ENCODE measurements at places on chromosomes 11 and 22.

DNA sequence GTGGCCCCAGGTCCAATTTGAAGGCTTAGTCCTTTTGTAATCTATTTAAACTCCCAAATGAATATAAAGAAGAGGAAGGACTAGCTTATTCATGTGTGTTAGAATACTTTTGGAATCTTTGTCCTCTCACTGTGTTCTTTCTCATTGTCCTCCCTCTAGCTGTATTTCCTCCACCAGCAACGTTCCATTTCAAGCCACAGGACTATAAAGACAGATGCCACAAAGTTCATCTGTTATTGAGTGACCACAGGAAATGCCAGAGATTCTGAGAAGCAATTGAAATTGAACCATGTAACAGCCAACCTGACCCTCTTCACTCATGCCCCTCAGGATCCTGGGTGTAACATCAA lies 336.6 kb upstream of the API5 start:
- no peak for DNase-seq

GRCh38 chr11:45662665-45663485 lies 2.5 kb downstream of the CHST1 start:
- peak; percentile 26 for DNase-seq

- DNase-seq = peak; percentile 59
These were observed 12.3 kb downstream of the SMPD1 start for GRCh38 chr11:6402561-6402981.

DNA sequence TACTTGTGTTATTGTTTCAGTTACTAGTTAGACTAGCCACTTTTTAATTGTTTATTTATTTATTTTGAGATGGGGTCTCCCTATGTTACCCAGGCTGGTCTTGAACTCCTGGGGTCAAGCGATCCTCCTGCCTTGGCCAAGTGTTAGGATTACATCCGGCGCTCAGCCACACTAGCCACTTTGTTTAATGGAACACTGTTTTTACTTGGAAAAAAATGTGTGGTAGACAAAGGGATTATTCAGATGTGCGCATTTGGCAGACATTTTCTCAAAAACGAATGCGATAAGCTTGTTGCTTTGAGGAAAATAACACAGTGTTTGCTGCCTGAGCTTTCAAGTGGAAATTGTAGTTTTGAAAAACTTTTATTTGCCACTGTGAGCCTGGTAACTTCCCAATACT lies 51.0 kb downstream of the CTNND1 start:
- DNase-seq = no peak

DNA sequence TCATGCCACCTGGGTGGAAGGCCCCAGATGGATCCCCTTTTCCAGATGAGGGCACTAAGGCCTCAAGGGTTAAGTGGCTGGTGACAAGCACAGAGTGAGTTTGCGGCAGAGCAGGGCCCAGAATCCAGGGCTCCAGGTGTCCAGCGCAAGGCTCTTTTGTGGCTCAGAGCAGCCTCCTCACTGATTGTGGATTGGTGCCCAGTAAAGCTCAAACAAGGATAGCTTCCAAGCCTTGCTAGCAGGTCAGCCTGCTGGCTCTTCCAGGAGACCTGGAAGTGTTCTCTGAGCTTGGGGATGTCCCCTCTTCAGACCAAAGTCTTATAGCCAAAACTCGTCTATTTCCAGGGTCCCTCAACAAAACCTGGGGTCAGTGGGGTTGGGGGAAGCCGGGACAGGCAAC lies 167.6 kb upstream of the SYT13 start:
- DNase-seq = no peak

DNA sequence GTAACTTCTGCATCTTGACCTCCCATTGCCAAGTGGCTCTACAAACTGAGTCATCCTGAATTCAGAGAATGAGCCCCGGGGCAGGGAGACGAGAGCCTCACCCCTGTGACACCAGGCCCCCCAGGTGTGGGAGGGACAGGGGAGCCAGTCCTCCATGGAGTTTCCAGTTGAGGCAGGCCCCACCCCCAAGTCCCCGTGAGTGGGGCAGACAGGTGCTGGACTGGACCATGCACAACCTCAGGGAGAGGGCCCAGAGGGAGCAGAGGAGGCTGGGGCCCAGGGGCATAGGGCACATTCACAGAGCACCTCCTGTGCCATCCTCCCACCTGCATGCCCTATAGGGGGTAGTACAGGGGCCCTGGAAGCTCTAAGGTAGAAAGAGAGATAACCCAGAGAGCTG lies 180.8 kb downstream of the BRD1 start:
- no peak for DNase-seq

DNA sequence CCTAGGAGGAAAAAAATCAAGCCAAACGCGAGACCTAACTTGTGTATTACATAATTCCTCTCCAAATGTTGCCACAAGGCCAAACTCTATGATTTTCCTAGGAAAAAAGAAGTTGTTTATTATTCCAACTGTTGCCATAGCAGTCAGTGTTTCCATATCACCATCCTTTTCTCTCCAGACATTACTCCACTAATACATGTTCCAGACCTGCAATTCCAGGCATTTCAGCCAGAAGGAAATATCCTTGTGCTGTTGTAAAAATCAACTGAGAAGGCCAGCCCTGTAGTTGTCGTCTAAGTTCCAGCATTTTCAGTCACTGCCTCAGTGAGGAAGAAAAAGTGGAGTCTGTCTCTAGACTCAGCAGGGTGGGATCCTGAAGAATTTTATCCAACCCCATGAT lies 33.1 kb upstream of the PAMR1 start:
- DNase-seq = no peak

DNA sequence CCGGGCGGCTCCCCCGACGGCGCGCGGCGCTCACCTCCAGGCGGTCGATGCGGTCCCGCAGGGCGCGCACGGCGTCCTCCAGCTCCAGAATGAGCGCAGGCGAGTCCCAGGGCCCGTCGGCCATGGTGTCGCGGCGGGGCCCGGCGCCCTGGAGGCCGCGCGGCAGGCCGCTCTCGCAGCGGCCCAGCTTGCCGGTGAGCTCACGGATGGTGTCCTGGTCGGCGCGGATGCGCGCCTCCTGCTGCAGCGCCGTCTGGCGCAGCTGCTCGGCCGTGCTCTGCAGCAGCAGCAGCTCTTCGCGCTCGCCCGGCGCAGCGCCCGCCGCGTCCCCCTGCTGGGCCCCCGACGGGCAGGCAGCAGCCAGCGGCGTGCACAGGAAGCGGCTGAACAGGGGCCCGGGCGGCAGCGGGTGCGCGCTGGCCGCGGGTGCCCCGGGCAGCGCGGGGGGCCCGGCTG lies 599 bp downstream of the NPTXR start:
- peak; percentile 69 for DNase-seq

DNA sequence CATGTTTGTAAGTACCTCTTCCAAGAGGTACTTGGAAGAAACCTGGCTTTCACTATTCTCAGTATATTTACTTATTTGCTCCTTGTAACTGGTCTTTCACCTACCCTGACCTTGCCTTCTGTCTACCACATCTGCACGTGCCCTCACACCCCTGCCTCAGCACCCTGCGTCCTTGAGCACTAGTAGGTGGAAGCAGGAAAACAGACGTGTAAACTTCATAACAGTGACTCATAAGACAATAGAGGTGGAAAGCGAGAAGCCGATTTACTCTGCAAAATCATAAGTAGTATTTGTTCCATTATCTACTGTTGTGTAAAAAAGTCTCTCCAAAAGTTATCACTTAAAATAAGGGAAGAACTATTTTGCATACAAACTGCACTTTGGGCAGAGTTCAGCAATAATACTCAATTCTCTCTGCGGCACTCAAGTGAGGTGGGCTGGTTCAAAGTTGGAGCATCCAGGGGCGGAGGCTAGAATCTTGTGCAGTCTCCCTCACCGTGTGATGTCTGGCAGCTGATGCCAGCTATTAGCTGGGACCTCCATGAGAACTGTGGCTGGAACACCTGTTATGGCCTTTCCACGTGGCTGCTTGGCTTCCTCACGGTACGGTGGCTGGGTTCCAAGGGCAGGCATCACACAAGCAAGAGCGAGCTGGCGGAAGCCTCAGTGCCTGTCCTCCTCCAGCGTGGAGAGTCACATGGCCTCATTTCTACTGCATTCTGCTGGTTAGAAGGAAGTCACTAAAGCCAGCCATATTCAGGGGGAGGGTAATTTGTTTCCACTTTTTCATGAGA lies 30.4 kb downstream of the PACS1 start:
- peak; percentile 63 for DNase-seq

- no peak for DNase-seq
These were observed 223.6 kb downstream of the SWAP70 start for GRCh38 chr11:9887472-9887871.

DNA sequence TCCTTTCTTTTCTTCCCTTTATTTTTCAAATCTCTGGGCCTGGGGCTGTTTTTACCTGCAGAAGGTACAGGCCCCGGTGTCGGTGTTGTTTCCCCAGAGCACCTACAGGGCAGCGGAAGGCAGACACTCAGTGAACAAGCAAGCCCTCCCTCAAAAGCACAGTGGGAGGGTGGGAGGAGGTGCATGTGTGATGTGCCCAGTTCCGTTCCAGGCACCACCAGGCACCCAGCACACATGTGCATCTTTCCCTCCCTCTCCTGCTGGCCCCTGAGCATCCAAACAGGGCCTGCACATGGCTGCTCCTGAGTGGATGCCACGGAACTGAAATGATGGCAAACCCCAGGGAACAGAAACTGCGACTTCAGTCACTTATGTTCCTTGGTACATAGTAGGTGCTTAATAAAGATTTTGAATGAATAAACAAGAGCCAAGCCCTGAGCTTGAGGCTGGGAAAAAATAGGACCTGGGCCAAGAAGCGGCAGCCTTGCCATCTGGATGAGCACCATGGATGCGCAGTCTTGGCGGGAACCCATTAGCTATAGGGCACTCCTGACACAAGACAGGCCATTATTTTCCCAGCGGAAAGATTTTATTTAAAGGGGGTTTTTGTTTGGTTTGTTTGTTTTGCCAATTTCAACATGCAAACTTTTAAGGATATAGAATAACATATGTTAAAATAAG lies 47.8 kb downstream of the ARRB1 start:
- DNase-seq = no peak

DNA sequence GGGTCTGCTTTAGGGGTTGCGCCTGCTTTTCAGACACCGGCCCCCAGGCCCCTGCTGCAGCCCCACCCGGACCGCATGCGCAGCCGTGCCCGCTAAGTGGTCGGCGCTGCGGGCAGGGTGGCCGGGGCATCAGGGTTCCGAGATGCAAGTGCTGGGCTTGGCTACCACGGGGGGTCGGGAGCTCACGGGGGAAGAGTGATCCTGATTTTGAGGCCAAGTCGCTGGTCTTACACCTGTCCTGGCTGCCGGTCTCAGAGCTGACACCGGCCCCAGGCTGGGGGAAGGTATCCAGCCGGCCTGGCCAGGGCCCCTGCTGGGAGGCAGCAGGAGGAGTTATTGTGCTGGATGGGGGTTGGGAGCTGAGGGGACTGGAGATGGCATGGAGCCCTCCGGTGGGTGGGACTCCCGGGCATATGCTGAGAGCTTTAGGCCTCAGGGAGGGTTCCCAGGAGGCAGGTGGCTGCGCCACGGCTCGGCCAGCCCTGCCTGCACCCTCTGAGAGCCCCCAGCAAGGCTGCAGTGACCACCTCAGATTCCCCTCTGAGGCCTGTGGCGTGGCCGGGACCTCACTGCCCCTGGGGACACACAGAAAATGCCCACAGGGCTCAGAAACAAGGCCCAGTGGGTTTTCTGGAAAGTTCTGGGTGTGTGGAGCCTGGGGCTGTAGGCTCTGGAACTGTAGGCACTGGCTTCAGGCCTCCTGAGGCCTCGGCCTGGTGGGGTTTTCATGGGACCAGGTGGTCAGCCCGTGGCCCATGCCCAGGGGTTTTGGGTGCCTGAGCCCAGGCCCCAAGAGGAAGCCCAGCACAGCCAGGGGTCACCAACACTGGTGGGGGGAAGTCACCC lies 4.4 kb upstream of the MUC5AC start:
- no peak for DNase-seq

- DNase-seq = peak; percentile 79
These were observed 119.9 kb upstream of the TMEM45B start for GRCh38 chr11:129695571-129696308.

GRCh38 chr11:82733444-82734119 lies at the start of gene FAM181B:
FAM181B (minus strand) TSS chr11:82733864; CDS start chr11:82733729, 135 bp downstream.
- peak; percentile 26 for DNase-seq

DNA sequence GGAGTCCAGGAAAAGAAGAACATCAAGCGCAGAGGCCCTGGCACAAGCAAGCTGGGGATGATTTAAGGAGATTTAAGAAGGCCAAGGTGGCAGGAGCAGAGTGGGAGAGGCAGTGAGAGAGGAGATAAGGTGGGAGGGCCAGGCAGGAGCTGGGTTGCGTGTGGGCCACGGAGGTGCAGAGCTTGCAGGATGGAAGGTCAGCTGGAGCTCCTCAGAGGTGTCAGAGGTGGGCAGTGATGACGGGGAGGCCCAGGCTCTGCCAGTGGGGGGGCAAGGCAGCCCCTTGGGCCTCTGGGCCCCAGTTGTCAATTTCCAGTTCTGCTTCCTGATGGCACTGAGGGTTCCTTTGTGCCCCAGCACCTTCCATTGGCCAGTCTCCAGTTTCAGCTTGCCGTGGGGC lies 6.5 kb downstream of the FRMD8 start:
- no peak for DNase-seq

- DNase-seq = no peak
These were observed 148.7 kb upstream of the ISX start for GRCh38 chr22:34917239-34917638.

GRCh38 chr22:26707090-26707489 lies 49.7 kb downstream of the MIAT start:
- no peak for DNase-seq

GRCh38 chr22:42932857-42933484 lies 75.9 kb upstream of the ARFGAP3 start:
- no peak for DNase-seq

GRCh38 chr11:66593303-66593635 lies 284 bp downstream of the CCS start:
- DNase-seq = no peak

- no peak for DNase-seq
These were observed 95.1 kb downstream of the PARVA start for GRCh38 chr11:12472401-12473005.
